ENCODE measurements at places on chromosomes 5 and 9. TPM values are rescaled to one million over a fixed set of nuclear protein-coding genes. Genes with fewer than 3 reads are reported as not detected.

DNA sequence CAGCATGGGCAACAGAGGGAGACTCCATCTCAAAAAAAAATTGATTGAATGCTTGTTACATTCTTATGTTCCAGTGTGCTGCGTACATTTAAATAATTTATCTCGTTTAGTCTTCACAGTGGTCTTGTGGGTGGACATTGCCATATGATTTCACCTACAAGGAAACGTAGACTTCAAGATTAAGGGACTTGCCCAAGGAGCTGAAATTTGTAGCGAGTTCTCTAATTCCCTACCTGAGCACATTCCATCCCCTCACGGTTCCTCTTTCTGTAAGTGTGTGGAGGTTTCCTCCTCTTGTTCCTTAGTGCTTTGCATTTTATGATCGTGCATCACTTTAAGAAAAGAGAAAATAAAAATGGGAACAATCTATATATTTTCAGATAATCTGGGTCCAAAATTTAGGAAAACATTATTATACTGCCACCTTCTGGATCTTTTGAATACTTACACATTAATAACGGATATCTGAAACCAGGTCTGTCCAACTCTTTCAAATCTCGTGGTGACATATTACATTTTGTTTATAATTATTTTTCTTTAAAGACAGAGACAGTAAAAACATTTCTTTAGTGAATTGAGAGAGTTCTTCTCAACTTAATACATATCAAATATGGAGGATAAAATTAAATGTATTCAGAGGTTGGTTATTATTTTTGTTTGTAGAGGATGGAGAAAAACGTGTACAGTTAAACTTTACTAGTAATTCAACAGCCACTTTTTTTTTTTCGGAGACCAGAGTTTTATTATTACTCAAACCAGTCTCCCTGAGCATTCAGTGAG is 29.9 kb upstream of the C7 start:
- DNase-seq, result peak; percentile 66

DNA sequence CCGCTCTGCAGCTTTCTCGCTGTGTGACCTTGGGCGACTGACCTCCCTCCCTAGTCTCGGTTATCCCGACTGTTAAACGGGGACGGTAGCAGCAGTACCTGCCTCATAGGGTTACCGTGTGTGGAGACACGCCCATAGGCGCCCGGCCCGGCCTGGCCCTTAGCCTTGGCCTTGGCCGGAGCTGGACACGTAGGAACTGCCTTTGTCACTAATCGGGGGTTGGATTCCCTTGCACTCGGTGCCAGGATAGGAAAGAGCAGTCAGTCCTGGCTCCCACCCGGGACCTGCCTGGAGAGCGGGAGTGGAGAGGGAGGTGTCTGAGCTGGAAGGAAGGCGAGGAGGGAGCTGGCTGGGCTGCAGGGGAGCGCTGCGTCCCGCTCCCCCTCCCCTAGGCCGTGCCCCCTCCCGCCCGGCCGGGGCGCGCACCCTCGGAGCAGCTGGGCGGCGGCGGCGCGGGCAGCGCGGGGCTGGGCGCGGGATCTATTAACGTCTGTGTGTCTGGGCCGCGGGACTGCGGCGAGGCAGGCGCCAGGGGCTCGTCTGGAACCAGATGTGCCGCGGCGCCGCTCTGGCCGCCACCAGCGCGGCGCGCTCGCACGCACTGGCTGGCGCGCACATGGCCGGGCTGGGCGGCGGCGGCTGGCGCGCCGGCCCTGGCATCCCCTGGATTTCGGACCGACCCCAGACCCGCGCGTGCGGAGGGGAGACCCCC is 31.7 kb downstream of the PRRX2 start:
- no peak for DNase-seq

- no peak for DNase-seq
Observed at GRCh38 chr9:109765830-109766229, 14.2 kb upstream of the PALM2AKAP2 start.

DNA sequence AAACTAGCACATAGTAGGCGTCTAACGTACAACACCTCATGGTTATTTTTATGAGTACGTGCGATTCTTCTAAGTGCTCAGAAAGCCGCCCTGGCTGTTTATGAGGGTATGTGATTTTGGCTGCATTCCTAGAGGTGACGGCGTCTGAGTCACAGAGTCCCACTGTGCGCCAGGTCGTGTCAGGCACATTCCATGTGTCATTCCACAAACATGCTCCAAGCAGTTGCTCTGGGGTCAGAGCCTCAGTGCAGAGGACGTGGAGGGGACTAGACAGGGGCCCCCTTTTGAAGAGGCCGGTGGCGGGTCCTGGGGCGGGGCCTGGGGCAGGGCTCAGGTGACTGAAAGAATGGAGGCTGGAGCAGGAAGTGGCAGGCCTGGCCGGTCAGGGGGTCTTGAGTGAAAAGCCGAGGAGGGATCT is 51.9 kb downstream of the NEK6 start:
- DNase-seq, result no peak

DNA sequence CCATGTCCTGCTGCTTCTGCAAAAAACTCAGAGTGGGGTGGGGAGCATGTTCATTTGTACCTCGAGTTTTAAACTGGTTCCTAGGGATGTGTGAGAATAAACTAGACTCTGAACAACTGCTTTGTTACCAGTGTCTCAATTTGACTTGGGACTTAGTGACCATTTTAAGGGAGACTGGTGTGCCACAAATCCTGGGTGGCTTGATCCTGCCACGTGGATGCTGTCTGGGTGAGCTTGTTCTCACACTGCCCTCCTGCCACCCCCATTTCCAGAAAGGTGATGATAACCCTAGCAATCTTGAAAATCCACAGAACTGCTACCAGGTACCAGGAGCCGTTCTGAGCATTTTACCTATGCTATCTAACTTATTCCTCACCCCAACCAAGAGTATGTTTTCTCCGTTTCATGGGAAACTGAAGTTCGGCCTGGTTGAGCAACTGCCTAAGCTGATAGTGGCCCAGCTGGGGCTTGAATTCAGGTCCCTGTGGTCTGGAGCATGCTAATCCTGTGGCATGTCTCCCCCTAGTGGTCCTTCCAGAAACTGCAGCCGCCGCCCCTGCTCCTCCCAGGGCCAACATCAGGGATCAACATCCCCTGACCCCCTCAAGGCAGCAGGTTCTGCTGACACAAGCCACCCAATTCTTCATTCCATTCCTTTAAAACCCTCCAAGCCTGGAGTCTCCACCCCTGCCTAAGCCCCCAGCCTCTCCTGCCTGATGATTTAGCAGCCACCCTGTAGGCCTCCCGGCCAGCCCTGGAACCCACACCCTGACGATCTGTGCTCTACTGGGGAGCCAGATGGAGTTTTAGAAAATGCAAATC is 2.8 kb downstream of the IL3 start:
- peak; percentile 85 for DNase-seq

GRCh38 chr9:95105519-95106287 is 211.8 kb downstream of the FANCC start:
- no peak for DNase-seq

DNA sequence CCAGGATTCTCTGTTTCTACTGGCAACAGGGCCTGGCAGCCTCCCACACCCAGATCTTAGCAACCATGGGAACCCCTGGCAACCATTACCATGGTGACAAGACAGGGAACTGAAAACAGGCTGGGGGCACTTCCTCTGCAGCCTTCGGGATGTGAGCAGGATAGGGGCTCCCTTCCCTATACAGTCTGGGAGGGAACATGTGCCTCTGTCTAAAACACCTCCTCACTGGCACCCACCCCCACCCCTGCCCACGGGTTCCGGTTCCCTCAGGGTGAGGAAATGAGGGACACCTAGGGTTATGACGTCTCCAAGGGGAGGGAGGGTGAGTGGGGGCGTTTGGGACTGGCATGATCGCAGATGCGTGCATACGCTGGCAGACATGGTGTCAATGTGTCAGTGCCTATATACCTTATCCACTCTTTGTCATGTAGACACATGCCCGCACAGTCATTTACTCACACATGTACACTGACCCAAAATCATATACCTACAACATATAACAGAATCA is 3.0 kb upstream of the DNAJB5 start:
- DNase-seq, result peak; percentile 70

DNA sequence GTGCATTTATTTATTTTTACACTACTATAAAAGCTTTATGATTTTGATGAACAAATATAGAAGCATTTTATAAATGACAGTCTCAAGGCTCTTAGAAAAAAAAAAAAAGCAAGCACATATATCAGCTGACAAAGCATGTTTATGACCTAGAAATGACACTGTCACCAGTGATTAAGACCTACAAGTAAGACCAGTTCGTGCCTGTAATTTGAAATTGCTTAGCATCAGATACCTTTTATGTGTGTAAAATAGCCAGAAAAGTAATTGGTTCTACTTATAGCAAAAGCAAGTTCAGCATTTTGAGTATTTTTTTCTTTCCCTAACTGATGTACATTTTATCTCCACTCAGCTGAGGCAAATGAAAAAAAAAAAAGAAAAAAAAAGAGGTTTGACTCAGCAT is 808.4 kb downstream of the CDH18 start:
- DNase-seq, result no peak

GRCh38 chr5:105903069-105903468 is 1767.7 kb downstream of the EFNA5 start:
- no peak for DNase-seq

DNA sequence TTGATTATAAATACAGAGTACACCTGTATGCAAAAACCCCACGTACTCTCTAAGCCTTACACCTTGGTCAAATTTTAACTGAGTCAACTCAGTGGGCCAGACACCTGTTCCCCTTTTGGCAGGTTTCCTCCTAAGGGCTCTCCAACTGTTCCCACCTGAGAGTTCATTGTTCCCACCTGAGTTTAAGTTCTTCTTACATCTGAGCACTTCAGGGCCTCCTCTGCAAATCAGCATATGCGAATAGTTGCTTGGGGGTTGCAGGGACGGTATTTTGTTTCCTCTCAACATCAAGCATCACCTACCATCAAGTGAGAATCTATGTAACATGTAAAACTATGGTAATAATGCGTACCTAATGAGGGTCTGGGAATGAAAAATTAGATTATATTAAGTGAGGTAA is 300.0 kb downstream of the PIK3R1 start:
- no peak for DNase-seq

MYOT gene
- total RNA-seq, result not detected

SPINK7 gene
- total RNA-seq, result not detected

CLIC3 gene
- total RNA-seq, result not detected

AGXT2 gene
- not detected for total RNA-seq

CDO1 gene
- total RNA-seq, result not detected
